ENCODE measurements at places on chromosomes 5 and 9.

GRCh38 chr5:170546282-170546681, 42.5 kb downstream of the KCNIP1 start:
- no peak for DNase-seq

- peak; percentile 94 for DNase-seq
Observed at GRCh38 chr5:147530530-147531389, 20.9 kb upstream of the DPYSL3 start.

- no peak for DNase-seq
Observed at GRCh38 chr9:29211003-29211579, 1637.8 kb upstream of the C9orf72 start.

GRCh38 chr5:127409921-127410675, 107.3 kb upstream of the PRRC1 start:
- DNase-seq: no peak

- no peak for DNase-seq
Observed at GRCh38 chr5:166281433-166281832, 2010.0 kb upstream of the WWC1 start.

DNA sequence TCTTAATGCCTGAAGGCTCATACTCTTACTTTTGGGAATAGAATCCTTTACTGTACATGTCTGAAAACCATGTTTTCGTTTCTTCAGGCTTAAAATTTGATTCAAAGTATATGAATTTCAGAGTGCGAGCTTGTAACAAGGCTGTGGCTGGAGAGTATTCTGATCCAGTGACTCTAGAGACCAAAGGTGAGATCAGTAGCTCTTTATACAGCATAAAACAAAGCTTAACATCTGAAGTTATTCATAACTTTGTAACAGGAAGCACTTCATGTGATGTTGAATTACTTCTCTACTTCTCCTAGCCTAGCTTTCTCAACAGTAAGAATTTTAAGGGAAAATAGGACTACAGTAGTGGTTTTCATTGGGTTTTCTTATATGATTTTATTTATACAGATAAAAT, 49.4 kb upstream of the FKTN start:
- DNase-seq: no peak

DNA sequence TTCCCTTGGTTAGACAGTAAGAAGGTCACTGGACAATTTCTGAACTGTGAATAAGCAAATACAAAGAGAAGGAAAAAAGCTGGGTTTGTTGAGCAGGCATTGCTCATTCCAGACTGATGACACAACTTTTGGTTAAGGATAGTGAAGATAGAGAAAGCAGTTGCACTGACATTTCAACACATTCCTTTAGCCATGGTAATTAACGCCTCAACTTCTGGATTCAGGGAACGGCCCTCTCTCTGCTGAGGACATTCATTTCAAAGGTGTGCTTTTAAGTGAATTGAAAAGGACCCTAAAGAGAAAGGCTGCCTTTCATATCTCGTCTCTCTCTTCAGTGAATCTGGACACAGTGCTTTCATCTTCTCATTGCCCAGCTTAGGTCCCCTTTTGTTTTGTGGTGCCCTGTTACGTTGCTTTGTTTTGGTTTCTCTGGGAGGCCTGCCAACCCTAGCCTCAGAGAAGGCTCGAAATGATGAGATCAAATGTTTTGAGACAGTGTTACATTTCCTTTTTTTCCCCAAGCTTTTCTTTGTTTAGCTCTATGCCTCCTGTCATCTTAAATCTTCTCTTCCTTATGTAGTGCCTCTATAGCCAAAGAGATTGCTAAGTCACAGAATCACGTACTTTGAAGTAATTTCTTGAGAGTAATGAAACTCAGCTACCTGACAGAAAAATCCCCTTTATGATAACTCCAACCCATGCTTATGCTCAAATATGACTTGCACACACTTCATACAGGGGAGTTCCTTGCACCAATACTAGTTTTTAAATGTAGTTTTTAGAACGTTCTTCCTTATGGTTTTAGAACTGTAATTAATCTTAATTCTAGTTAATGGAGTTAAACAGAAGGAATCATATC, 94.4 kb upstream of the IFNE start:
- DNase-seq: peak; percentile 88

GRCh38 chr5:36147681-36148080, 4.0 kb downstream of the LMBRD2 start:
- DNase-seq: peak; percentile 4

- DNase-seq: no peak
Observed at GRCh38 chr9:121926351-121926801, 166.7 kb downstream of the TTLL11 start.

GRCh38 chr9:135602789-135603481, 36.4 kb downstream of the GLT6D1 start:
- DNase-seq: peak; percentile 34

DNA sequence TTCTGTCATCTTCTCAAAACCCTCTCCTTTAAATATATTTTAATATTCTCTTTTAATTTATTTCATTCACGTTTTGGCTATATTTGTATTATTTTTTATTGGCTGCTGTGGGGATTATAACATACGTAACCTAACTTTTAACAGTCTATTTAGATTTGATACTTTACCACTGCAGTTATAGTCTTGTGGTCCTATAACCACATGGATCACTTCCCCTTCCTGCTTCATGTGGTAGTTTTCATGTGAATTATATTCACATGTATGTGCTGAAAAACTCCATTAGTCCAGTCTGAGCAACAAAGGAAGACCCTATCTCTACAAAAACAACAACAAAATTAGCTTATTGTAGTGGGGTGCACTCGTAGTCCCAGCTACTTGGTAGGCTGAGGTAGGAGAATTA, 34.3 kb downstream of the CENPP start:
- DNase-seq: no peak

- no peak for DNase-seq
Observed at GRCh38 chr9:13532407-13532806, 252.9 kb upstream of the MPDZ start.

GRCh38 chr5:9851458-9851857, 221.3 kb upstream of the TAS2R1 start:
- DNase-seq: peak; percentile 92

DNA sequence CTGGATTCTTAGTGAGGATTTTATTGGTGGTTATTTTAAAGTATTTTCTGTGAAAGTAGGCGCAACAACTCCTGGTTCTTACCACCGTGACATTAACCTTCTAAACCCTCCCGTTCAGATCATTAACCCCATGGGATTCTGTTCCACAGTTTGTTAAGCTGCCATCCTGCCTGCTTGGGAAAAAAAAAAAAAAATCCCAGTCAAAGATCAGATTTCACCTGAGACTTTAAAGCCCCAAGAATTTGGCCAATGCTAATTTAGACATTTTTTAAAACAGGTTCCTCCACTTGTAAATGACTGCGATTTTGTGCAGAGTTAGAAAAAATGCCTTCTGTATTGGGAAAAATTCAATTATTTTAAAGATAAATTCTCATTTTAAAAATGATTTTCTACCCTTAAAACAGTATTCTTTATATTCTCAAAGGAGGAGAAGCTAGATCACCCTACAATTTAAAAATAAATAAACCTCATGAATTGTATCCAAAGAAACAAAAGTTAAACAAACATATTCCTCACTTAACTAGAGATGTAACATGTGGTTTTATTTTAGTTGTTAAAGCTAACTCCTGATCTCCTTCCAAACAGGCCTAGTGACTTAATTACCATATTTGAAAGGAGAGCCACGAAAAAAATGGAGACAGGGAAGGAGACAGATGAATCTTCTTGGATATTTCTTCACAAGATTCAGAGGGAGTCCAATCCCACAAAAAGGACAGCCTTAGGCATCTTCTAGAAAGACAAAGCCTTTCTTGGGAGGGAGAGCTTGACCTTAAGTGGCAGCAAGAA, 93.1 kb upstream of the IFNK start:
- no peak for DNase-seq

DNA sequence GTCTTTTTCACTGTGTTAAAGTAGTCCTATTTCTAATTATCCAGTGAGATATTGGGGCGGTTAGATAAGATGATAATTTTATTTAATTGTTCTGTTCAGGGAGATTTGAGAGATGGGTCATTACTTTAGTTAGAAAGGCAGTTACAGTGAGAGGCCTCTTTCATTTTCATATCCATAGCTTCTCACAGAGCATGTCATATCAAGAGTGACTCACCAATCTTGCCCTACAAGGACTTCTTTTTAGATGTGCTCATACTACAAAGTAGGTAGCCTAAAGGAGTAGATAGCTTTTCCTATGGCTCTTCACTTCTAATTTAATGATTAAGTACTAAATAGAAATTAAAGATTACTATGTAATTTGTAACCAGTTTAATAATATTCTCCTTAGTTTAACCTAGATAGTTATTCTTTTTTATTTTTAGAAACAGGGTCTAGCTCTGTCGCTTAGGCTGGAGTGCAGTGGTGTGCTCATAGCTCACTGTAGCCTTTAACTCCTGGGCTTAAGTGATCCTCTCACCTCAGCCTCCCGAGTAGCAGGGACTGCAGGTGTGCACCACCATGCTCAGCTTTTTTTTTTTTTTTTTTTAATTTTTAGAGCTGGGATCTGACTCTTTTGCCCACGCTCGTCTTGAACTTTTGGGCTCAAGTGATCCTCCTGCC, 71.0 kb downstream of the FER start:
- DNase-seq: peak; percentile 70

DNA sequence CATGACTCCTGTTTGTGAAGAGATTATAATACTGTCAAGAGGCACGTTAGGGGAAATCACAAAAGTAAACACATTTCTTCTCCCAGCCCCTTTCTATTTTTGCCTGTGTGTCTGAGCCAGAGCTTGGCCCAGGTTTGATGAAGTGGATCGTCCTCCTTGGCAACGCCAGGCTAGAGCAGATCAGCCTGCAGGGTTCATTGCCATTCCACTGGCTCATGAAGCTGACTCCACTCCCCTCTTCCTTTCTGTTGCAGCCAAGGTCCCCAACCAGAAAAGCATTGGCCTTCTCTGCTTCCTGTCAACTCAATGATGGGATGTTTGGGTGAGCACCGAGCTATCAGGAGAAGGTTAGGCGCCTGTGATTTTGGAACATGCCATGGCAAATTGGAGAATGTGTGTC, 3.3 kb downstream of the ADRB2 start:
- DNase-seq: no peak

DNA sequence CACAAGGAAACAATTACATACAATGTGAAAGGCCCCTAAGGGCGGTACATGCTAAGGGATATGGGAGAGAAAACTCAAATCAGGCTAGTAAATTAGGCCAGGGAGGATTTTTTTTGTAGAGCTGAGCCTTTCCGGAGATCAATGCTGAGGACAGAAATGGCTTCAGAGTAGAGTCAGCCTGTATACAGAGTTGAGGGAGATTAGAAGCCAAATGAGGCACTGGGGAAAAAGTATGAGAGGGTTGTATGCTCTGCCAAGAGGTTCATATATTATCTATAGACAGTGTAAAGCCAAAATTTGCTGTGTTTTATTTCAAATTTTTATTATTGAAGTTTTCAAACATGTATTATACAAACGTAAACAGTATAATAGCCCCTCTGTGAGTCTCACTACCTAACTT, 103.1 kb downstream of the BNC2 start:
- no peak for DNase-seq

GRCh38 chr5:160021831-160022446, 13.0 kb downstream of the TTC1 start:
- peak; percentile 47 for DNase-seq

DNA sequence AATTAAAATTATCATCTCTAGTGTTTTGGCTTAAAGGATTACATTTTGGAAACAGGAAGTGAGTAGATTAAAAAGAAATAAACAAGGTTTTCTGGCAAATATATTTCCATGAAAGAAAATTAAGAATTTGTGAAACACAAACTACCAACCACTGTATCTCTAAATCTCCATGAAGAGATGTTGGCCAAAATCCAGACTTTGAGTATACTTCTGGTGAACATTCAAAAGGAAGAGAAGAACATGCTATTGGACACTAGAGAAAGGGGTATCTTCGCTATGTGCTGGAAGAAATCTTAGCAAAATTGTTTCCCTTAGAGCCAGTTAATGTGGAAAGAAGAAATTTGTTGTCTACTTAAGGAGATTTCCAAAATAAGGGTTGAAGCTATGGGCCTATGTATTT, 710.4 kb upstream of the CTNND2 start:
- DNase-seq: no peak

DNA sequence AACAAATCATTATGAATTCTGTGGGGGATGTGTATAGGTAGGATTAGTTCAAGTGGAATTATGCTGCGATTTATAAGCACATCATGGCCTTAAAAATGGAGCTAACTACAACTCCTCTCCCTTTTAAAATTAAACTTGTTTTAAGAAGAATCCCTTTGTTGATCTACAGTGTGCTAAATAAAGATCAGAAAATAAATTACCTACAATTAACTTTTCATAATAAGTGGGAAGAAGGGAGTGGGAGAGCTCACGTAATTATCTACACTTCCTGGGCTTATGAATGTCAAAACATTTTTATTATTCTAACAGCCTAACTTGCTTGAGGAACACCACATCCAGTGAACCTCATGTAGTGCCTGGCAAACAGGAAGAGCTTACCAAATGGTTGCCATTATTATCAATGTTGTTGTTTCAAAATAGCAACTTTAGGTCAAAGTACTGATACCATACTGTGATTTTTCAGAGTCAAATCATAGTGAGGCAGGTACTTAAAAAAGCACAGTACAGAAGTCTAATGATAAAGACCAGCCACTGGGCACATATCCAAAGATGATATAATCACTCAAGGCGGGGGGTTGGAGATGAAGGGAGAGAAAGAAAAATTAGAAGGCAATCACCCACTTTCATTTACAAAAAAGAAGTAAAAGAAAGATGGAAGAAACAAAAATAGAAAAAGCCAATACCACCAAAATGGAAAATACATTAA, 174.0 kb downstream of the RAPGEF6 start:
- DNase-seq: no peak

DNA sequence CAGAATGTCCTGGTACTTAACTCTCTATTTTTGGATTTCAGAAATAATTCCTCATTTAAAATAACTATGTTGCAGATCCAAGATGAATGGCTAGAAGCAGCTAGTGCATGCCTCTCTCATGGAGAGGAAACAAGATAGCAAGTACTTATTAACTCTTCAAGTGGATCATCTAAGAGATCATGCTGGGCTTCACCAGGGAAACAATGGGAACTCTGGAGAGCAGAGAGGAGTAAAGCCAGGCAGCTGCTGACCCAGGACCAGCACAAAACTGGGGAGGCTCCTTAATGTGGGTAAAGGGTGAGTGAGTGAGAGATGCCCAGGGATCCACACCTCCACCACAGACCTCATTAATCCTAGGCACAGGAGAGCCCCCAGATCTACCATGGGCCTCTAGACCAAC, 897.8 kb upstream of the ACO1 start:
- DNase-seq: no peak

DNA sequence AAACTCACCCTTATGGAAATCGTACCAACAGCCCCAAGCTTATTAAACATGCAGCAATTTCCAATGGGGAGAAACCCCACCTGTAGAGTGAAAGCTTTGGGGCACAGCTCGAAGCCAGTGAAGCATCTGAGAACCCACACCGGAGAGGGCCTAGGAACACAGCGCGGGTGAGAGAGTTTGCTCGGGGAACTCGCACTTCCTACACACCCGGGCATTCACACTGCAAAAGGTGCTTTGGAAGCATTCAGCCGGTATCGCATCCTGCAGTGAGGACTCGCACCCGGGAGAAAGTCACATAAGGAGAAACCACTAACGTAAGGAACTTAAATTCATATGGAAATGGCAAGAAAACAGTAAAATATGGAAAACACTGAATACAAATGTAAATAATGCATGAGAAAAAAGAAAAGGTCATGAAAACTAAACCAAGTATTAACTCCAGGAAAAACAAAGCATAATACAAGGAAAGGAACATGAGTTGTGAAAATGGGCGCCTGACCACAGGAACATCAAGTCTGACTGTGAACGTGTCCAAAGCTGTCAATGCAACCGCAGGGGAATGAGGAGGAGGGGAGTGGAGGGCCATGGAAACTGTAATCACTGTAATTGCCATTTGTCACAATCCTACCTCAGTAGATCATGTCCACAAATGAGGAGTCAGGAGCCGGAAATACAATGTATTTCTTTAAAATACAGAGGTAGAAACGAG, 28.7 kb downstream of the CAMSAP1 start:
- DNase-seq: no peak
